ENCODE measurements at places on chromosomes 11 and 22.

DNA sequence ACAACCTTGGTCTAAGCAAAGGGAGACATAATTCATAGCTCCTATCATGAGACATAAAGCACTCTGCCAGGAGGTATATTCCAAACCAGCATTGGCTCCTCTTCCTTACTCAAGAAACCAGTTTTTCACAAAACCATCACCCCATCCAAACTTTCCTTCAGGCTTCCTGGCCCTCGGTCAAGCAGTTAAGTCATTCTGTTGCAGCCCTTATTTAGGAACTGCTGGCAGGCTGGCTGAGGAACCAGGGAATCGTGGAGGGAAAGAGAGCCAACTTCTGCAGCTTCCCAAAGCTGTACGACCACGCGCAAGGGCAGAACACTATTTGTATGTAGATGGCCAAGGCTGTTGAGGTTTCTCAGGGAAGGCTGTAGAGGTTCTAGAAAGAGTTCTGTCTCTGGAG, 680 bp downstream of the IFT46 start:
- H3K27me3 ChIP-seq, result no peaks in the 10 kb centered on the region
- no peak overlapping the region for H3K4me3 ChIP-seq
- H3K4me1 ChIP-seq, result peaks cover 7% of the 10 kb centered on the region

GRCh38 chr11:111205632-111206385, 39.7 kb upstream of the POU2AF2 start:
- no peak overlapping the region for H3K27ac ChIP-seq
- no peak overlapping the region for H3K4me3 ChIP-seq
- H3K4me1 ChIP-seq, result no peaks in the 10 kb centered on the region
- H3K36me3 ChIP-seq, result no peaks in the 10 kb centered on the region

GRCh38 chr11:116162886-116163230, 609.9 kb downstream of the BUD13 start:
- no peaks in the 10 kb centered on the region for H3K27me3 ChIP-seq
- no peaks in the 10 kb centered on the region for H3K4me1 ChIP-seq
- H3K4me3 ChIP-seq, result no peak overlapping the region
- DNase-seq, result peak; percentile 43
- no peak overlapping the region for H3K27ac ChIP-seq

DNA sequence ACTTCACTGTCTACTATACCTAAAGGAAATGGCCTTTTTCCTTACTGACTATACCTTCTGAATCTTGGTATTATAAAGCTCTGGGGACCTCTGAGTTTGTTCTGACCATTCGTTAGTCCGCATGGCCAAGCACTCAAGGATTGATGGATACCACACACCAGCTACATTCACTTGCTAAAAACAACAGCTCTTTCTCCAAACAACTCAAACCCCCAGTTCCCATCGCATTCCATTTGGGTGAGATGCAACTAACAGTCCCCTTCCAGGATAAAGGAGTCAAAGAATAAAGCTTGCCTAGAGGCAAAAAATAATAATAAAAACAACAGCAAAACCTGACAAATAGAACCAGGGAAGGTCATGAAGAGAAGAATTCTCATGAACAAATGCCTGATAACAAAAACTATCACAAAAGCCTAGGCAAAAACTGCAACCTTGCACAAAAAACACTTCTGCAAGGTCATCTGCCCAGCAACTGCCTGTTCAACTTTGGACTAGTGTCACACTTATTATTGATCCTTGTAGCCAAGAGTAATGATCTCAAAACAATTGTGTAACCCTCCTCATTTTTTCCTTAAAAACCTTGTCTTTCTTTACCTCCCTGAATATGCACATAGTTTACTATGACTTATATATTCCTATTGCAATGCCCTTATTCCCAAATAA, 139.0 kb upstream of the GUCY1A2 start:
- H3K4me1 ChIP-seq, result peaks cover 9% of the 10 kb centered on the region
- H3K27ac ChIP-seq, result peak overlapping the region; percentile 13
- H3K36me3 ChIP-seq, result no peaks in the 10 kb centered on the region
- DNase-seq, result no peak
- no peak overlapping the region for H3K4me3 ChIP-seq
- H3K27me3 ChIP-seq, result no peaks in the 10 kb centered on the region

DNA sequence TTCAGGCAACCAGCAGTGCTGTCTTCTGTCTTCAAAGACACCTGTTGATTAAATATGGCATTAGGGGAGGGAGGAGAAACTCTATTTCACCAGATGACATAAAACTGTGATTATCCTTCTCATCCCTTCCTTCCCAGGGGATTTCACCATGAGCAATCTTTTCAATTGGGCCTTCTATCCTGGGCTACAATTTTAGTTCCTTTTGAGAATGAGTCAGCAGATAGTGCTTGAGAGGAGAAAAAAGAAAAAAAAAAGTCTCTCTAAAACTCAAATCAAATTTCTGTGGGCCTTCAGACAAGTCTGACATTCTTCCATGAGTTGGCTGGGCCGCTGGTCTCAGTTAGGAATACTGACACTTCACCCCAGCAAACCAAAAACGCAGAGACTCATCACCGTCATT, 7.2 kb downstream of the FLI1 start:
- no peak for DNase-seq
- no peaks in the 10 kb centered on the region for H3K36me3 ChIP-seq
- H3K27me3 ChIP-seq, result peaks cover 33% of the 10 kb centered on the region

- DNase-seq, result no peak
- no peaks in the 10 kb centered on the region for H3K36me3 ChIP-seq
- peaks cover 8% of the 10 kb centered on the region for H3K4me1 ChIP-seq
- no peak overlapping the region for H3K4me3 ChIP-seq
Measured at GRCh38 chr11:126426820-126427749, 71.6 kb downstream of the ST3GAL4 start.

GRCh38 chr11:16795146-16795545, 56.7 kb downstream of the C11orf58 start:
- peaks cover 6% of the 10 kb centered on the region for H3K4me1 ChIP-seq
- no peak overlapping the region for H3K27ac ChIP-seq
- no peak for DNase-seq
- H3K4me3 ChIP-seq, result no peak overlapping the region
- H3K36me3 ChIP-seq, result no peaks in the 10 kb centered on the region

DNA sequence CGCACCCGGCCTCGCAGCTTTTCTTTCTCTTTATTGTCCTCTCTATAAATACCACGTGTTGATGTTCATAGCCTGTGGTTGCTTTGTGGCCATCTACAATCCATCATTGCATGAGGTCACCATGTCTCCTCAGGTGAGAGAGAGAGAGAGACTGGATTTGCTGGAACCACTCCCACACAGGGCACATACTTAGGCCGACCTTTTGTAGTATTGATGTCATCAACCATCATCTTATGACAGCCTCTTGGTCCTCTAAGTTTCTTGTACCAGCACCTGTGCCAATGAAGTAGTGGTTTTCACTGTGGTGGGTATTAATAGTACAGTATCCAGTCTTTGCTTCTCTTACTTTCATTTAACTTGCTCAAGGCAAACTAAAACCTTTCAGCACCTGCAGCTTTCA, 22.8 kb upstream of the P2RY6 start:
- H3K4me3 ChIP-seq, result no peak overlapping the region
- H3K36me3 ChIP-seq, result no peaks in the 10 kb centered on the region
- peak overlapping the region; percentile 23 for H3K27ac ChIP-seq
- H3K27me3 ChIP-seq, result no peaks in the 10 kb centered on the region

Measured in hepatocyte (in vitro differentiated cells).